Lung (tissue), 17 donors: ENCODE measurements at places on chromosomes 4 and X. TPM values are rescaled to one million over a fixed set of nuclear protein-coding genes. Genes with fewer than 3 reads are reported as not detected.

DNA sequence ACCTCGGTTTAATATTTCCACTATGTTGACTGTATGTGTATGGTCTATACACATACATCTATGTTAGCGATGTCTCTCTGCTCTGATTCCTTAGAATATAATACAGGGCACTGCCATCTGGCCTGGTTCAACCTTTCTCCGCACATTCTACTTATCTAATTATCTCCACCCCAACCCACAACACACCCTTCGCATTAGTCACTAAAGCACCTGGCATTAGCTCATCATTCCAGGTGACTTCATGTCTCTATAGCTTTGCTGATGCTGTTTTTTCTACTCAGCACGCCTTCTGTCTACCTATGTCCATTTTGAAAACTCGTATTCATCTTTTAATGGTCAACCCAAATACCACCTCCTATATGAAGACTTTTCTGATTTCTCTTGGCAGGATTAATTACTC lies 425.2 kb upstream of the RASGEF1B start:
- H3K36me3 ChIP-seq, result no peaks in the 10 kb centered on the region
- no peaks in the 10 kb centered on the region for H3K4me1 ChIP-seq
- H3K27ac ChIP-seq, result no peak overlapping the region
- no peak for DNase-seq
- H3K27me3 ChIP-seq, result no peaks in the 10 kb centered on the region

- H3K27me3 ChIP-seq, result no peaks in the 10 kb centered on the region
- no peak overlapping the region for H3K27ac ChIP-seq
- no peak for DNase-seq
- peaks cover 16% of the 10 kb centered on the region for H3K4me1 ChIP-seq
- H3K36me3 ChIP-seq, result no peaks in the 10 kb centered on the region
- no peak overlapping the region for H3K4me3 ChIP-seq
Measured at GRCh38 chr4:140246216-140246615, 92.2 kb upstream of the MAML3 start.

- no peaks in the 10 kb centered on the region for H3K27me3 ChIP-seq
- no peak for DNase-seq
- H3K4me3 ChIP-seq, result no peak overlapping the region
- H3K36me3 ChIP-seq, result no peaks in the 10 kb centered on the region
- H3K4me1 ChIP-seq, result peaks cover 5% of the 10 kb centered on the region
- no peak overlapping the region for H3K27ac ChIP-seq
Measured at GRCh38 chrX:71111921-71112431, 599 bp upstream of the IL2RG start.

DNA sequence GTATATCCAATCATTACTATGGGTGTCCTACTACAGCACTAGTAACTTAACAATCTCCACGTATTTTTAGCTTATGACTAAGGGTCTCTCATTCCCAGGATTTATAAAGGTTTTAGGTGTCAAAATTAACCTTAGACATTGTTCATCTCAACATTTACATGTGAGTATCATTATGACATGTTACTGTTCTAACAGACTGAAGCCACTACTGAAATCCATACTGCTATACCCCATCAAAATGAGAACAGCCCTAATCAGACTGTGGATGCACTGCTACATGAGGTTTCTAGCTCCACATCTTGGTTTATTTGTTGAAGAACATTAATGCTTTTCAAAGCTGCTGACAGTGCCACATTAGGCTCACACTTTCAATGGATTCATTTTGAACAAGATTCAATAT lies 35.6 kb upstream of the TXK start:
- H3K36me3 ChIP-seq, result no peaks in the 10 kb centered on the region
- no peak for DNase-seq
- no peak overlapping the region for H3K27ac ChIP-seq

GLRA2 gene
- total RNA-seq, result not detected

DKK2 gene
- 6.4 TPM for total RNA-seq

RPA4 gene
- 9.8 TPM for total RNA-seq

WAS gene
- total RNA-seq, result 37.2 TPM

SEC24D gene
- 77.2 TPM for total RNA-seq
